Natural killer cell (primary cell): ENCODE measurements at places on chromosomes 3 and 15. TPM values are rescaled to one million over a fixed set of nuclear protein-coding genes. Genes with fewer than 3 reads are reported as not detected.
A peak's percentile ranks its signal among the peaks of the same experiment; 100 is the strongest.

DNA sequence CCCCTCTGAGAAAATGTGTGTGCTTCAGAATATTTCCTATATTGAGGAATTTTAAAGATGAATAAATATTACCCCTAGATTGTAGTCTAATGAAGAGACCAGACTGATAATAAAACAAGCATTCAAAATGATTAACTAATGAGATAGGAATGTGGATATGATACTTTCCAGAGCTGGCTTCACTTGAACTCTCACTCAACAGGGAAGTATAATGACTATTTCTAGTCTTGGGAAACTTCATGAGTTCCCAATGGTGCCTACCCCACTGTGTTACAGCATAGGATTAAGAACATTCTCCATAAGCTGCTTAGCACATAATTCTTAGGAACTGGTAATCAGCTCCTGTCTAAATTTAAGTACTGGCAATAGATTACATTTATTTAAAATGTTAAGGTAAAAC lies 261.5 kb upstream of the ZNF385D start:
- DNase-seq = no peak

- no peak for DNase-seq
Measured at GRCh38 chr3:100898681-100899080, 94.5 kb downstream of the ABI3BP start.

Gene CACNA1D
- 0.54 TPM for total RNA-seq

DNA sequence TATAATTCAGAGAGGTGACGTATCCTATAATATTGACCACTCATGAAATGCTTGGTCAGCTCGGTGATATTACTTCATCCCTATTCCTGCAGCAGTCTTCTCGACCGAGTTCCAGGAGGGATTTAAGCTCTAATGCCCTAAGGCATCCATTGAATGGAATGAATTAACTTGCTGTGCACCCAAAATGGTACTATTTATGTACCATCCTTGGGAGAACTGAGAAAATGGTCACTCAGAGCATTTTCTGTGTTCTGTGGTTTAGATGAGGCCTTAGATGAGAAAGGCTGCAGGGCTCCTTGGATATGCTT lies 638 bp downstream of the BLOC1S6 start:
- no peak for DNase-seq

DNA sequence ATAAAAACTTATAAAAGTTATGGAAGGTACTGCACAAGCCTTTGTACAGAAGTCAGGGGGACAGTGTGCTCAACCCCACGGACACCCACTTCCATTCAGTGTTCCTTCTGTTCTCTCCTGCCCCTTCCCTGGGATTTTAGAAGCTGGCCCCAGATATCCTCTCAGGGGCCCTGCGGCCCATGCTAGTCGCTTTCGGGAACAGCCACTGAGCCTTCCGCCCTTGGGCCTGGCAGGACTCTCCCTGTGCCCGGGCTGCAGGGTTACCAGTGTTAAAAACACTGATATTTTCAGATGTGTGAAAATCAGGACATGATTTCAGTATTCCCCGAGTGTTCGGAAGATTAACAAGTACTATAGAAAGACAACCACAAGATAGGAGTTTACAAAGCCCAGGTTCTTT lies 22.4 kb downstream of the FAN1 start:
- DNase-seq = no peak

DNA sequence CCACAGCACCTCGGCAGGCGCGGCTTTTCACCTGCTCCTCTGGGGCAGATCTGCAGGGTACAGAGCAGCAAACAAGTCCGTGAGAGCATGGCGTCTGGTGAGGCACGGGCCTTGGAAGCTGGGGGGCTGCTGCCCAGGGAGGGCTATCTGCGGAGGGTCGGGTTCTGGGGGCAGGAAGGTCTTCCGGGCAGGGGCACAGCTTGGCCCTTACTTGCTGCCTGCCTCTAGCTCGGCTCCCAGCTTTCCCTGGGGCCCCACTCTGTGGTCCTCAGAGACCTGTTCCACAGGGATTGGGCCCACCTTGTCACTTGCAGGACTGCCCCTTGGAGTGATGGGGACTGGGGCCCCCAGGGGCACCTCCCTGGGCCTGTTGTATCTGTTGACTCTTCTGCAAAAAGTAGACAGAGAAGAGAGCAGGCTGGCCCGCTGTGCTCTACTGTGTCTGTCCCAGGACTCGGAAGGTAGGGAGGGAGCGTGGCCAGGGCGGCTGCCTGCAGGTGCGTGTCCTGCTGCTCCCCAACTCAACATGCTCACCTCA lies 84.1 kb downstream of the TBC1D2B start:
- no peak for DNase-seq

Gene MED12L
- total RNA-seq = 6.5 TPM

Gene PHLDB2
- 63.3 TPM for total RNA-seq

- no peak for DNase-seq
Measured at GRCh38 chr3:127264794-127265514, 22.9 kb downstream of the PRR20G start.

Gene TMCO5A
- total RNA-seq = not detected

Gene C3orf62
- 12.7 TPM for total RNA-seq

DNA sequence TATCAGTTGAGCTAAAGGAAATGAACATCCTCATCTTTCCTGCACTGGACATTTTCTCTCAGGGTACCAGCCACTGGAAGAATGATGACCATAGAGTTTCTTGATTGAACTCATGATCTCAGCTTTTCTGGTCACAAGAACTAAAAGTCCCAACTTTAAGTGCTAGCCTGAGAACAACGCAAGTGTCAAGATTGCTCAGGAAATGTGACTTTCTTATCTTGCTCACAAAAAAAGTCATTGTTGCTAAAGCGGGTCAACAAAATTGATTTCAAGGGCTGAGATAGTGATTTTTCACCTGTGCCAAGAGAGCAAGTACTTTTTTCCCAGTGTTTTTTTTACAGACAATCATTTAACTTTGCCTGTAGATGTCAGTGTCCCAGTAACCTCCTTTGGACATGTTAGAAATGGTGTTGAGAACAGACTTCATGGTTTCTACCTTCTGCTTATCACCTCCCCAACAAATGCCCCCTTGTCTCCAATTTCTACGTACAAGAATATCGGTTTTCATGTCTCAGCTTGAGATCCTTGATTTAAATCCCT lies 125.9 kb downstream of the SEMA6D start:
- no peak for DNase-seq

GRCh38 chr3:28907616-28908015 lies 373.3 kb upstream of the RBMS3 start:
- DNase-seq = no peak

GRCh38 chr15:35630985-35631384 lies 85.0 kb upstream of the DPH6 start:
- no peak for DNase-seq

DNA sequence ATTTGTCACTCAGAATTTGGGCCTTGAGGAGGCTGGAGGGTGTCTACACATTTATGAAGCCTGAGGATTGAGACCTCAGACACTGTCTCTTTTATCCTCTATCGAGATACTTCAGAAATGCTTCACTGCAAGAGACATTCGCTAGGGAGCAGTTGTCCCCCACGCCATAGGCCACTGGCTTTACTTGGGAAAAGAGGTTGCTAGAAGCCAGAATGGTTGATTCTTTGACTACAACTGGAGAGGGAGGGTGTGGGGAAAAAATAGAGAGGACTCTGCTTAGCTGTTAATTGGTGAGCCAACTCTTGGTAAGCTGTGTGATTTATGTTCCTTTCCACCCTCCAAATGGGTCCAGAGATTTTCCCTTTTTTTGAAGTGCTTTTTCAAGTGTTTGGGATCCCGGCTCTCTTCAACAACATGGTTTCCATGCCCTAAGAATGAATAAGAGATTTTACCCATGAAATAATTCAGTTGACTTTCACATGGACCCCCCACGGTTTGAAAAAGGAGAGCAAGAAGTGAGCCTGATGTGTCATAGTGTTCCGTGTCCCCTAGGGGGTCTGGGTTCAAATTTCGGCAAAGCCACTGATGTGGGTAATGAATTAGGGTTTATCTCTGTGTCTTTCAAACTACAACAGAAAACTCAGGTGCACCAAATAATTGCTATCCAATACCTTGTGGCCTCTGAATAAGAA lies 2.7 kb downstream of the BOC start:
- DNase-seq = no peak

GRCh38 chr15:99729920-99730319 lies 3.3 kb downstream of the LYSMD4 start:
- DNase-seq = peak; percentile 54

- DNase-seq = no peak
Measured at GRCh38 chr3:140018556-140018955, 83.6 kb downstream of the CLSTN2 start.

Gene PRSS50
- total RNA-seq = 0.16 TPM

- DNase-seq = no peak
Measured at GRCh38 chr15:90306560-90306959, 41.1 kb downstream of the NGRN start.

- no peak for DNase-seq
Measured at GRCh38 chr15:80948651-80949292, 40.8 kb downstream of the MESD start.

Gene ABHD17C
- total RNA-seq = 4.3 TPM

DNA sequence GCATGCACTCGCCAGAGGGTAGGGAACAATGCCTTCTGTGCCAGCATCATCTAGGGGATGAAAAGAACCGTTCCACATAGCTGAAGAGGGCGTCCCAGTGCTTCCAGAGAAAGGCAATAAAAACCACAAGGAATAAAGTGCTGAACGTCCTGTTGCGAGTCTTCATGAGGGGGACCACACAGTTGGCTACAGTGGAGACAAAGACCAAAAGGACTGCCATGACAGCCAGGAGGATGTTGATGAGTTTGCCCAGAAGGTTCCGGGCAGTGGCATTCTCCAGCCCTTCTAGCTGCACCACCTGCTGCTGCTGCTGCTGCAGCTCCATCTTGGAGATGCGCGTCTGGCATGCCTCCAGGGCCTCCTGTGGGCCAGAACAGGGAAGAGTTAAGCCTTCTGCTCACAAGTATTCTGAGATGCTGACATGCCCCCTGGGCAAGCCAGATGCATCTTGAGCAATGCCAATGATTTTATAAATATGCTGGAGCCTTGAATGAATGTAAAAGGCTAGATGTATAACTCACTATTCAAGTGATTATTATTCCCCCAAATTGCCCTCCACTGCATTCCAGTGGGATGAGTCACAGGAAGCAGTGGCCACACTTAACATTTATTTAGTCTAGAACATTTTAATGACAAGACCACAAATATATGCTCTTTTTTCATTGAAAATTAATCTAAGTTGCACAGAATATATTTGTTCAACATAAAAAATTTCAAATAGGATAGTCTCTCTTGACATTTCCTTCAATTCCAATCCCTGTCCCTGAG lies 45.1 kb upstream of the PLXND1 start:
- no peak for DNase-seq

Gene CHRNA7
- total RNA-seq = 5.4 TPM

Gene CCR5
- 7.6 TPM for total RNA-seq

- DNase-seq = no peak
Measured at GRCh38 chr3:118207271-118207670, 827.4 kb downstream of the IGSF11 start.

- peak; percentile 4 for DNase-seq
Measured at GRCh38 chr15:73142802-73143762, 90.8 kb downstream of the NEO1 start.

Gene RAD18
- total RNA-seq = 23.3 TPM

Gene DNAJC13
- total RNA-seq = 44.0 TPM

DNA sequence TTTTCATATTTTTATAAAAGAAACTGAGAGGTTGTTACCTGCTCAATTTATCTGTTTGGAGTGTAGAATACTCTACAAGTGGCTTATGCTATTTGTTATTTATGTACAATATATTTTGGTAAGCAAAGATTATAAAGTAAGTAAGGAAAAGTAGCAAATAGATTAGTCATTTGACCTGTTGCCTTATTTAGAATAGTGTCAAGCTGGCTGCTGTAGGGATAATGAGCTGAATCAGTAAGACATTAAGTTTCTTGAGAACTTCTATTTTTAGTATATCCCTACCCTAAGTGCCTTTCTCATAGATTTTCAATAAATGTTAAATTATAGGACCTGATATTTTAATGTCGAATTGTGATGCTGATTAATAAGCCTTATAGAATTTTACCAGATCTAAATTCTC lies 37.2 kb downstream of the ECT2 start:
- DNase-seq = no peak

Gene MYZAP
- total RNA-seq = not detected

DNA sequence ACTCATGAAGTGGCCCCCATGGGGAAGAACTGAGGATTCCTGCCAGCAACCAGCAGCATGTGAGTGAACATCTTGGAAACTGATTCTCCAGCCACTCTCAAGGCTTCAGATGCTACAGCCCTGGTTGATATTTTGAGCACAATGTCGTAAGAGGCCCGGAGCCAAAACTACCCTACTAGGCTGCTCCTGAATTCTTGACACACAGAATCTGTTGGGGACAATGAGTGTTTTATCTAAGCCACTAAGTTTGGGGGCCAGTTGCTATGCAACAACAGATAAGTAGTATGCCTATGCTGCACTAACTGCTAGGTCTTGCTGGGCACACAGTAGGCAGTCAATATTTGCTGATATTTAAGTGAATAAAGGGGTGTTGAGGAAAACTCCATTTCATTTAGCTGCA lies 89.9 kb upstream of the CHL1 start:
- no peak for DNase-seq
